ENCODE measurements at places on chromosomes 7 and 10. TPM values are rescaled to one million over a fixed set of nuclear protein-coding genes. Genes with fewer than 3 reads are reported as not detected.

PDE1C gene
- total RNA-seq: 90.1 TPM

RBP4 gene
- total RNA-seq: not detected

LIPK gene
- total RNA-seq: not detected

DNA sequence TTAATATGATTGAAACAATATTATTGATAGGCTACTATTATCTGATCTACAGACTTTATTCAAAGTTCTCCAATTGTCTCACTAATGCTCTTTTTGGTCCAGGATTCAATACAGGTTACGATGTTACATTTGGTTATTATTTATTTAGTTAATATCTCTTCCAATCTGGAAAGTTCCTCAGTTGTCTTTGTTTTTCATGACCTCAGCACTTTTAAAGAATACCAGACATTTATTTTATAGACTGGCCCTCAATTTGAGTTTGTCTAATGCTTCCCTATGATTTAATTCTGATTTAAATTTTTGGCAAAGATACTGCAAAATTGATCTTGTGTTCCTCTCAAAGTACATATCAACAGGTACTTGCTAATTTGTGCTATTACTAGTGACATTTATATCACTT, 937.4 kb downstream of the KCNMA1 start:
- no peak for DNase-seq

DNA sequence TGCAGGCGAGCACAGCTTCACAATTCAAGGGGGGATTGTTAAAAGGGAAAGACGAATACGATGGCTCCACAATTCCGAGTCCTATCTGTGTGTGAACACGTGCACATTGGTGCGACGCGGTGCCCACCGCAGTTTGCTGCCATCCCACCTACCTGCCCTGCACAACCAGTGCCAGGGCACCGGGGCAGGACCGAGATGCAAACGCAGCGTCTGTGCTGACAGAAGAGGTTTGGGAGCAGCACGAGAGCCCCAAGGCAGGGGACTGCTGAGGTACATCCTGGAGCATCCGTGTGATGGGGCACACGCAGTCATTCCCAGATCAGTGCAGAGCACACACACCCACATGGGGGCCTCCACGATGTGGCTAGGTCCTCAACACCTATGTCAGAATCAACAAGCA, 221.3 kb downstream of the DNAJB6 start:
- no peak for DNase-seq

CYP3A7 gene
- total RNA-seq: not detected

KCNMA1 gene
- total RNA-seq: 6.1 TPM

IFIT1B gene
- total RNA-seq: not detected

GRCh38 chr7:4020086-4020485, 662.0 kb upstream of the FOXK1 start:
- DNase-seq: no peak

OPALIN gene
- total RNA-seq: not detected

GRCh38 chr7:128299109-128299607, 44.5 kb downstream of the RBM28 start:
- DNase-seq: no peak

TFR2 gene
- not detected for total RNA-seq

CTAGE8 gene
- 0.49 TPM for total RNA-seq

DNA sequence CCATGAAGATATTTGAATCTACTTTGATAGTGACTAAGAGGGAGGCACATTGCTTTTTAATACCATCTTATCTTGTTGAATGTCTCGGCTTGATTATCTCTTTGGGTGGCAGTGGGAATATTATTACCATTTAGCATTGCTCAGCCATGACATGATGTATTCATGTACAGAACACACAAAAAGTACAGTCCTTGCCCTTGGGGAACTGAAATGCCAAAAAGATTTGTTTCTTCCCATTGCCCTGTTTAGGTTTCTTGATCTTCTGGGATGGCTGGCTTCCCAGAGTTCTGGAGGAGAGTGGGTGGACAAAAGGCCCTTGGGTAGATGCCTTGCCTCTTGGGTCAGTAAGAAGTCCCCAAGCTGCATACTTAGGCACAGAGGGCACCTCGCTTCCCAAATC, 23.8 kb downstream of the SUFU start:
- no peak for DNase-seq

DNA sequence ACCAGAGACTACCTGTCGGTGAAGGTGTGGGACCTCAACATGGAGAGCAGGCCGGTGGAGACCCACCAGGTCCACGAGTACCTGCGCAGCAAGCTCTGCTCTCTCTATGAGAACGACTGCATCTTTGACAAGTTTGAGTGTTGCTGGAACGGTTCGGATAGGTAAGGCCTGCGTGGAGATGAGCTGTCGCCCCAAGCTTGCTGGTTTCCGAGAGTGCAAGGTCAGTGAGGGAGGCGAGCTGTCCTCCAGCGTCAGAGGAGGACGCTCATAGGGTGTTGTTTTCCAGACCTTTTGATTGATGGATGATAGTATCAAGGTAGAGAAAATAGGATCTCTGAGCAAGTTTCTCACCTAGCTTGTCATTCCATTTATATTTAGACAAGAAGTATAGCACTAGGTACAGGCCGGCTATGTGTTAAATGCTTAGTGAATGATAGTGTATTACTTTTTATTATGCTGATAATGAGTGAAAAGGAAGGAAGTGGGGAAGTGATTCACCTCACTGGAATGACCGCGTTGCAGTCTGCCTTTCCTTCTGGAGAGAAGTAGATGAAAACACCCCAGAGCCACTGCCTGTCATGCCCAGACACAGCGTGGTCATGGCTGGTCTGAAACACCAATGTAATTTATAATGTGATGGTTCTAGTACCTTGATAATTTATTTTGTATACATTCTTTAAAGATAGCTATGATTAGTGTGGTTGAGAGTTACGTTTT, 33.9 kb downstream of the BNIP3 start:
- no peak for DNase-seq

SLC16A12 gene
- 7.2 TPM for total RNA-seq

DNA sequence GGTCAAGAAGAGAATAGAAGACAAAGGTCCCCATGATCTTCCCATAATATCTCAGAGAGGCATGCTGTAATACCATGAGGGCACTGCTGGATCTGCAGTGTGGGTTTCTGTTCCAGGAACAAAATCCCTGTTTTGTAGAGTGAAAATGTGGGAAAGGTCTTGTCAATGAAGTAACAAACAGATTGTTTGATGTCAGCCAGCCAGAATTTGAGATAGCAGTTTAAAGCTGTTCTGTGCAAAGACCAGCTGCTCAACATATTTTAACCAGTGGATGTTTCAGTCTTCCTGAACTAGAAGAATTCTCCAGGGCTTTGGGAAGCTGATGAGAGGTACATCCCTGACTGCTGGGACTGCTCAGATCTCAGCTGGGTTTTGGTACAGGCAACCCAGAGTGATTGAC, 1012.5 kb downstream of the DNAJB9 start:
- DNase-seq: no peak

GRCh38 chr10:99619090-99619800, 994 bp downstream of the SLC25A28 start:
- no peak for DNase-seq

SEMA3D gene
- total RNA-seq: 1.3 TPM

GRCh38 chr7:142104550-142105527, 6.7 kb upstream of the MGAM2 start:
- DNase-seq: no peak

CYP2C19 gene
- not detected for total RNA-seq

- DNase-seq: no peak
These were observed 21.6 kb upstream of the TSPAN33 start for GRCh38 chr7:129122751-129123509.

DNA sequence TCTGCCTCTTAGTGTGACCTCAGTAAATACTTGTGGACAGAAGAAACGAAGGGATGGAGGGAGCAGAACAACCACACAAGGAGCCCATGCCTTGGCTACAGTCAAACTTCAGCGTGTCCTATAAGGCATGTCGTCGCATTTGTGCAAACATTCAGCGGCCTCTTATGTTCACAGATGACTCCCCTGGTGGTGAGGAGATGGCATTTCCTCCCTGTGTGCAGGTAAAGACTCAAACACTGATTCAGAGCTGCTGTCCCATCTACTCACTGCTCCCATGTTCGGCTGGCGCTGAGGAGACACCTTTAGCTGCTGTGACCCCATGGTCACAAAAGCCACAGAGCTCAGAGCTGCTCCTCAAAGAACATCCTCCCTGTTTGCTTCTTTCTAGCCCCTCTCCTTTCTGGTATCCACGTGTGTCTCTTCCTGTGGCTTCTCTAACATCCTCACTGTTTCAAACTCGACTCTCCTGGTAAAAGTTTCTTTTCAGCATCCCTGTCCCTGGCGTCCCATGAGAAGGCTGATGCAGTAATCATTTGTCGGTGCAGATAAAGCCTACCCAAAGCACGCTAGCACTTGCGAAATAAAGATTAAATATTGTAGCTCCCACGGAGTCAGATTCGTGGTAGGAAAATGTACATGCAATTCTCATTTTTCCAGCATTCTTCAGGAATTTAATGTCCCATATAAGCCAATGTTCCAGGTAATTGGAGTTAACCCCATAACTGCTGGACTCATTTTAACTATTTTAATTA, 124.9 kb upstream of the NEBL start:
- no peak for DNase-seq

ARMC3 gene
- not detected for total RNA-seq

NEUROD6 gene
- total RNA-seq: not detected

- DNase-seq: no peak
These were observed 6.0 kb upstream of the FAM170B start for GRCh38 chr10:49139846-49140195.

ADIRF gene
- total RNA-seq: 122 TPM

GRCh38 chr7:110084181-110084807, 1006.6 kb upstream of the LRRN3 start:
- DNase-seq: no peak

AEBP1 gene
- 81.0 TPM for total RNA-seq

- DNase-seq: no peak
These were observed 109.3 kb downstream of the ETV1 start for GRCh38 chr7:13879994-13880686.

GRCh38 chr10:112698133-112698817, 251.3 kb downstream of the VTI1A start:
- no peak for DNase-seq

DNA sequence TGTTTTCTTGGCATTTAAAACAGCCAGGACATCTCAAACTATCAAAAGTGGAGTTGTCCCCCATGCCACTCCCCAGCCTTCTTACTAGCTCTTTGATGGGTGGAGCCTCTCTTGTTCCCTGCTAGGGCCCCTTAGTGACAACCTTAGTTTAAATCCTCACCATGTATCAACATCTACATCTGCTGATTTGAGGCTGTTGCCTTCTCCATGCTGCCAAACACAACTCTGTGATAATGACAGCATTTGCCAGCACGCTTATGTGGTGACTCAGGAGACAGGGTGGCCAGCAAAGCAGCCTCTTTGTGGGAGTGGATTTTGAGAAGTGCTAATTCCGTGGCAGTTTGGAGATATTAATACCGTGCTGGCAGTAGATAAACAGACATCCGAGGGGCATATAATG, 145.4 kb downstream of the LRRC4 start:
- DNase-seq: peak; percentile 68

DNA sequence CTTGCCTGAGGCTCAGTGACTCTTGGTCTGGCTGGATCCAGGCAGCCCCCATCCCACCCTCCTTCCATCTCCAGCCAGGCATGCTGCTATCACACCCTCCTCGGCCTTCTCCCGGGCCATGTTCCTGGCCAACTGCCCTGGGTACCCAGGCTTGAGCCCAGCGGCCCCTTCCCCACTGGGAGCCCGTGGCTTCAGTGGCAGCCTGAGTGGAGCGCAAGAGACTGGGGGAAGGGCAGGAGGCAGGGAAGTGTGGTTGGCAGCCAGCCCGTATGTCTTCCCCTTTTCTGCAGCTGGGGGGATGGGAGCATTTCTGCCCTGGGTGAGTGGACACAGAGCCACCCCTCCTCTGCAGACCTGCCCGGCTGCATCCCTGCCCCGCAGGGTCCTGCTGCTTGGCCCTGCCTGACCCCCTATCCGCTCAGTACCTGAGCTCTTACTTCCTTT, 148.5 kb downstream of the ARHGAP22 start:
- DNase-seq: peak; percentile 89

DNA sequence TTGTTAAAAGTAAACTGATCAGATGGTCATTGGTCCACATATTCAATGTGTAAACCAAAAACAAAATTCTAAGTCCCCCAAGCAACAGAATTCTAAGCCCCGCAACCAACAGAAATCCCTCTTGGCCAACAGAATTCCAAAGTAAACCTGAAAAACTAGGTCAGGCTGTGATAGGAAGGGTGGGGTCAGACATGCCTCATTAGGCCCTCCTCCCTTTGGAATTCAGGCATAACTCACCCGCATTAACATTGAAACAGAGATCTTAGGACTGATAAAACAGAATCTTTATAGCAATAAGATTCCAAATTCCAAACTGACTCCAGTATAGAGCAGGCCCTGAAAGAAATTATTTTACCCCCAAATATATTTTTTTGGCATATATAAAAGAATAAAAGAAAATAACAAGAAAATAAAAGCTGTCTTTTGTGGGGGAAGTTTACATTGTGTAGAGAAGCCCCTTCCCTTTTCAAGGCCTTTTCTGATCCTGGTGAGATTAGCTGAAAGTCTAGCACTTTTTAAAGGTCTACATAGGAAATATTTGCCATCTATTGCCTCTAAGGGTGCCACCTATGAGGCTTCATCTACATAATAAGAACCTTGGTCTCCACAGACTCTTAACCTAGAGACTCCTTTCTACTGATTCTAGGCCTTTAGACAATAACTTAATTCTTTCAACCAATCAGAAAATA, 30.5 kb downstream of the GNAT3 start:
- no peak for DNase-seq

PTPRN2 gene
- 1.8 TPM for total RNA-seq

- DNase-seq: peak; percentile 53
These were observed 14.7 kb downstream of the CDNF start for GRCh38 chr10:14822879-14823755.

DNA sequence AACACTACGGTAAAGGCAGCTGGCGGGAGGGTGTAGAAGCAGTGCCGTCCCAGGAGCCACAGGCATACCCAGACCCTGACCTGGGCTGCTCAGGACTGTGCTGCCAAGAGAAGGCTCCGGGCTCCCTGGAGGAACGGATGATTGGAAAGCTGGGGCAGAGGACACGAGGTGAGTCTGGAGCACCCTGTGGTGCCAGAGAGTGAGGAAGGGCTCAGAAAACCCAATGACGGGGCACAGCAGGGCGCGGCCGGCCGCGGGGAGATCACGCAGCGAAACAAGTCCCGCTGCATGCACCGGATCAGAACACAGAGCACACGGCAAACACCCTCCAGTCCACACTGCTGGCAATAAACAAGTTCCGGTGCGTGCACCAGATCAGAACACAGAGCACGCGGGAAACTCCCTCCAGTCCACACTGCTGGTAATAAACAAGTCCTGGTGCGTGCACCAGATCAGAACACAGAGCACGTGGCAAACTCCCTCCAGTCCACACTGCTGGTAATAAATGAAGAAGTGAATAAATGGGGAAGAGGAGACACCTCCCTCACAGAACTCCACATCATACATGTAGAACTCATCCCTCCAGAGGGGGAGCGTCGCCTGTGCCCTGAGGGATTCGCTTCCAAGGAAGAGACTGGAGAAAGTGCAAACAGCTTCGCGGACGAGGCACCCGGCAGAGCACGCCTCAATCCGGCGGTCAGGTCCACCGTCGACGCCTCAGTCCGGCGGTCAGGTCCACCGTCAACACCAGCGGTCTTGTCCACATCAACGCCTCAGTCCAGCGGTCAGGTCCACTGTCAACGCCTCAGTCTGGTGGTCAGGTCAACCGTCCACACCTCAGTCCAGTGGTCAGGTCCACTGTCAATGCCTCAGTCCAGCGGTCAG, 265.0 kb downstream of the MAD1L1 start:
- DNase-seq: peak; percentile 41
